ENCODE measurements at places on chromosomes 12 and 14.

GRCh38 chr12:2543801-2544200 lies 251.0 kb upstream of the FKBP4 start:
- no peak for DNase-seq

DNA sequence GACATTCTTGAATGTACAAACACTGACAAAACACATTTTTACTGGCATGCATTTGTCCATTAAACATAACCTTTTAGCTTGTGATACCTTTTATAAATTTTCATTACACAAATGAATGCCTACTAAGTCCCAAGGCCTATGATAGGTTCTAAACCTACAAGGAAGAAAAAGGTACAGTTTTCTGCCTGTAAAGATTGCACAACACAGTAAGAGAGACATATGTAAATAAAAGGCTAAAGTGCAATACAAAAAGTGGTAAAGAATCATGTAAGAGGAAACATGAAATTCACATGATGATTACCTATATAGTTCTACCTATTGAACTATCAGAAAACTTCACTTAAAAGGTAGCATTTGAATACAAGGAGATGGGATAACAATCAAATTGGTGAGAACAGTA lies 14.6 kb upstream of the ARID4A start:
- DNase-seq: no peak

DNA sequence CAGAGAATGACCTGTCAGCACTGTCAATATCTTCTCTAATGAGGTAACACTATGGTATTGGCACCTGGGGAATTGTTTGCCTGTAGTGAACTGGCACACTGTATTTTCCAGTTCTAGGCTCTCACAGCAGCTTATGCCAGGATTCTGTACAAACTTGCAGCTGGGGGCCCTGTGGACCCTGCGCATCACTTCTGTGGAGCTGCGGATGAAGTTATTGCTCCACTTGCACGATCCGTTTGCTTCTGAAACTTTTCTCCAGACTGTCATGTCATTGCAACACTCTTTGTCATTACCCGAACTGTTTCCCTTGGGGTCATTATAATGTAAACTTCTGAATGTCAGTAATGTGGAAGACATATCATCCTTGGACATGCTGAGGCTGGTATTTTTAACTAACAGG lies 3.9 kb downstream of the RNASE11 start:
- no peak for DNase-seq

- DNase-seq: no peak
Observed at GRCh38 chr12:107859367-107859766, 84.9 kb downstream of the ASCL4 start.

DNA sequence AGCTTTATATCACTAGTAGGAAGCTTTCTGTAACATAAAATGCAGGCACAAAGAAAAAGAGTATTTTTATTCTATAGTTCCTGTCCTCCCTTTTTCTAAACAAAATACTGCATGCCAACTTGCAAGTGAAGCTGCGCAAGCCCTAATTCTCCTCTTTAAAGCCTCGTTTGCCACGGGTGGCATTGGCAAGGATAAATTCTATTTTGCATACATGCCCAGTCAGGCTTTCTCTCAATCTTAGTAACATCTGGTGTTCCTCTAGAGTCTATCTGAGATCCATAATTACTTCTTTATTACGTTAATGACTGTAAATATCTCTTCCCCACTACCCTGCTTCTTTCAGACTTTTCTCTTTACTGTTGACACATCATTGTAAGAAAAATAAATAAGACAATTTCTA lies 97.1 kb upstream of the DAAM1 start:
- DNase-seq: no peak

DNA sequence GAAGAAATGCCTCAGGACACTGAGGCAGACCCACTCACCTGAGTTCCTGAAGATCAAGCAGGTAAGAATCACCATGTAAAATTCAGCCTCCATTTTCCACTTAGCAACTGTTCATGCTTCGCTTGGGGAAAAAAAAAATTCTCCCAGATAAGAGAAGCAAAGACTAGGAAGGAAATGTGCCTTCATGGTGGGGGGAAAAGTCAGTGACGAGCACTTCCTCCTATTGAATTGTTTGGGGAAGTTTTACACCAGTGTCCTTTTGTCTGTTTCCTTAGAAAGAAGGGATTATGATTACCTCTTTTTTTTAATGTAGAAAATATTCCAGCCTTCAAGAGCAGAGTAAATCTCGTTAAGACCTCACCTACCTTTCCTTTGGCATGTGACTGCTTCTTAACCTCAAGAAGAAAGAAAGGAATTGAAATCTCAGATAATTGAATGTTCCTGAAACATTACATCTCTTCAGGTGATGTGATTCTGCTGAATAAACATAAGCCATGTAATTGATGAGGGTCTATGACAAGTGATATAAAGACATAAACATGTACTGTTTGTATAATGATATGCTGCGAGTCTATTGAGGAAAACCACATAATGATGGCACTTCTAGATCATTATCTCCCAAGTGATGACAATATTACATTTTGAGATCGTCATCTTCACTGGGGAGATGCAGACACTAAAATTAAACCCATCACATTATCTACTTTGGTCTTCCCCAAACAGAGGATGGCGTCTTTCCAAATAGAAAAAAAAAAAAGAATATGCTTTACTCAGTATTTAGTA lies at the start of gene PTPRB:
Gene PTPRB, minus strand, starts transcription at position 127 of the 783 bp plus-strand sequence. Its CDS starts 34 bp downstream, at position 93.
- DNase-seq: peak; percentile 61

GRCh38 chr12:6279256-6279628 lies 31.2 kb upstream of the PLEKHG6 start:
- DNase-seq: no peak

DNA sequence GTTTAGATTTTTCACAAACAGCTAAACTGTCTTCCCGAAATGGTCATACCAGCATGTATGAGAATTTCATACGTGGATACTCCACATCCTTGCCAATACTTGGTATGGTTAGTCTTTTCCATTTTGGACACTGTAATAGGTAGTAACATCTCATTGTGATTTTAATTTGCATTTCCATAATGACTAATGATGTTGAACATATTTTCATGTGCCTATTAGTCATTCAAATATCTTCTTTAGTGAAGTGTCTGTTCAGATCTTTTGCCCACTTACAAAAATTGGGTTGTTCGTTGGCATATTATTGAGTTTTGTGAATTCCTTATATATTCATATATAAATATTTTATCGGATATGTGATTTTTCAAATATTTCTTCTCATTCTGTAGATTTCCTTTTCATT lies 78.0 kb upstream of the GNG2 start:
- DNase-seq: no peak

DNA sequence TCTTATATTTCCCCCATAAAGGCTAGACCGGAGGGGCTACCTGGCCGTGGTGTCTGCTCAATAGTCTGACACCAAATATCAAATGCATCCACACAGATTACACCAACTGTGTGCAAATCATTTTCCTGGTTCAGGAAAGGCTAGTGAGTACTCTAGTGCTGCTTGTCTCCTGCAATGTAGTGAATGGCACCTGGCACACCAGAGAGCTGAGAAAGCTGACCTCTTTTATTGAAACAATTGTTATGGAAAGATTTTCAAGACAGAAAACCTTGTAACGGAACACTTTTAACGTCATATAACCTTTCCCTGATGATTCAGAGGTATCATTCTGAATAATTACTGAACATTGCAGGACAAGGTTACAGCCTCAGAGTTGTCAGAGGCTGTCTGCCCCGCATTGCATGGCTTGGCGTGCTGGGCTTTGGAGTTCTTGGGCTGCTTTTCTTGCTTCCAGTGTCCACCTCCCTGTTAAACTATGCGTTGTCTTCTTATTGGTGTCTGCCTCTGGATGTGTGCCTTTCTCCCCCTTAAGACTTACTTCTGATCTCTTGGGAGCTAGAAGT lies 40.7 kb upstream of the HDAC7 start:
- DNase-seq: no peak

GRCh38 chr14:91339671-91340369 lies 77.8 kb downstream of the CCDC88C start:
- no peak for DNase-seq

DNA sequence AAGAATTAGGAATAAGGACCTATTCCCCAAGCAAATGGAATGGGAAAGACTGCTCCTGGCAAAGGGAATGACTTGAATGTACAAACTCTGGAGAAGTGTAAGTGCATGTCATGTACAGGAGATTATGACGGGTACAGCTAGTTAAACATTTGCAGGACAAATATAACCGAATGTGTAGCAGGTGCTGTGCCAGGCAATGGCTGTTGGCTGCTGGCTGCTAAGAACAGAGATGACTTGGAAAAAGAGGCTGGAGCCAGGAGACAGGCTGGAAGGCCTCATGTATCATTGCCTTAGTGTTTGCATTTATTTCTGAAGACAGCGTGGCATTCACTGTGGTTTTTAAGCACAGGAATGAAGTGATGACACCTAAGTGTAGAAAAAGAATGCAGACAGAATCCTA lies 136.8 kb downstream of the TTC8 start:
- no peak for DNase-seq

DNA sequence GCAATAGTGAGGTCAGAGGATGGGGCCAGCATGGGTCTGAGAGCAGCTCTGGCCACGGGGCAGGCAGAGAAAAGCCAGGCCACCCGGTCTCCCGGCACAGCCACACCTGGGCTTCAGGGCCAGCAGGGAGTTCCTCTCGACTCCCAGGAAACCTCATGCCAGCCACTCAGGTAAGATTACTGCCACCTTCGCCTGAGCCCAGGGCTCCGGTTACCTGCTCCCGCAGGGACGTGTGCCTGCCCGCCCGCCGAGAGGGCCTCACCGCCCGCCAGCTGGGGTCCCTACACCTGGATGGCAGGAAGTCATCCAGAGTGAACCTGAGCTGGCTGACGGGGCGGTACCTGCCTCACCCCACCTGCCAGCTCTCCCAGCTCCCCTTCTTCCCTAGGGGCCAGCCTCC lies 7.3 kb downstream of the JAG2 start:
- DNase-seq: peak; percentile 28

DNA sequence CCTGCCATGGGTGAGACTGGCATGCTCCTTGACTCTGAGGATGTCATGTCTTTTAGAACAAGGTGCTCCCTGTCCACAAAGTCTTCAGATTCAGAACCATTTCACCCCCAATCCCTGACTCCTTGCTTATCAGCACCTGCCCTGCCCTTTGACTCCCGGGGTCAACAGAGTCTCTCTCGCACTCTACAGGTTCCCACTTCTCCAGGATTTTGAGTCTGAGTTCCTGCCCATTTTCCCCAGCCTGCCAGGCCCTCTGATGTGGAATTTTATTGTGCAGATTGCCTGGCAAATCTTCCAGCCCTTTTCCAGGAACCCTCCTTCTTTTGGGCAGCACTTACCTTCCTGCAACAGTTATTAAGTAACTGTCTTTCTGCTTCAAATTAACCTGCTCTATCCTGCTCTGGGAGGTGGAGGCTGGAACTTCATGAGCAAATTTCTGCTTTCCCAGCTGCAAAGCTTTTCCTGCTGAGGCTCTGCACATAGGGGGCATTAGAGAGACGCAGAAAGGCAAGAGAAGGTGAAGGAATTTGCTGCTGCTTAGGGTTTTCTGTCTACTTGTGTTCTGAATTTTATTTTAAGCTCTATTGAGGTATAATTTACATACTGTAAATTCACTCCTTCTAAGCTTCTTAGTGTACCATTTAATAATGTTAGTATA lies 259.1 kb downstream of the PCNX1 start:
- DNase-seq: no peak

DNA sequence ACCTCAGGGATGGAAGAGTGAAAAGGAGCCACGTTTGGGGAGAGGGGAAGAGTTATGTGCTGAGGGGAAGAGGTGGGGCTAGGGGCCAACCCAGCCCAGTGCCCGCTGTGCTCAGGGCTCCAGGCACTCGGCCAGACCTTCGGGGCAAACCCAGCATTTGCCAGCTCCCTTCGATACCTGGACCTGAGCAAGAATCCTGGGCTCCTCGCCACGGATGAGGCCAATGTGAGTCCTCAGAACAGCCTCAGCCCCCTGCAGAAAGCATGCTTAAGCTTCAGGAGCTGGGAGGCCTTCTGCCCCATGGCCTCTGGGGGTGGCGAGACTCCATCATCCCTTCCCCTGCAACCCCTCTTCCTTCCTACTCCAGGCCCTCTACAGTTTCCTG lies 5.0 kb downstream of the CARMIL3 start:
- DNase-seq: no peak

DNA sequence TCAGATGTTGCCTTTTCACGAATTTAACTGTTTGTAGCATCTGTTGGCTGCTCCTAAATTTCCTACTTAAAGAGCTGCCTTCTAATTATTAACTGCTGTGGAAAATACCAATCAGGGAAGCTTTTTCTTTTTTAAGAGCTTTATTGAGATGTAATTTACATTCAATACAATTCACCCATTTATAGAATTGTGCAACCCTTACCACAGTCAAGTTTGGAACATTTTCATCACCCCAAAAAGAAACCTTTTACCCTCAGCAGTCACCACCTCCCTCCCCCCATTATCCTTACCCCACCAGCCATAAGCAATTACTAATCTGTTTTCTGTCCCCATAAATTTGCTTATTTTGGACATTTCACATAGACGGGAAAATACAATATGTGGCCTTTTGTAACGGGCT lies 1.4 kb downstream of the PCNX4 start:
- no peak for DNase-seq

- no peak for DNase-seq
Observed at GRCh38 chr14:57389646-57390036, 745 bp upstream of the NAA30 start.

- DNase-seq: no peak
Observed at GRCh38 chr12:111027431-111027830, 107.1 kb upstream of the MYL2 start.

GRCh38 chr14:64444984-64445845 lies 20.1 kb upstream of the AKAP5 start:
- DNase-seq: no peak

GRCh38 chr12:48814262-48815125 lies 3.8 kb upstream of the CACNB3 start:
- DNase-seq: peak; percentile 10

GRCh38 chr12:56565510-56566101 lies 44.0 kb downstream of the RBMS2 start:
- DNase-seq: peak; percentile 21

- no peak for DNase-seq
Observed at GRCh38 chr14:64721391-64721791, 17.2 kb downstream of the PLEKHG3 start.

- DNase-seq: no peak
Observed at GRCh38 chr12:116303929-116304328, 26.4 kb upstream of the MED13L start.

DNA sequence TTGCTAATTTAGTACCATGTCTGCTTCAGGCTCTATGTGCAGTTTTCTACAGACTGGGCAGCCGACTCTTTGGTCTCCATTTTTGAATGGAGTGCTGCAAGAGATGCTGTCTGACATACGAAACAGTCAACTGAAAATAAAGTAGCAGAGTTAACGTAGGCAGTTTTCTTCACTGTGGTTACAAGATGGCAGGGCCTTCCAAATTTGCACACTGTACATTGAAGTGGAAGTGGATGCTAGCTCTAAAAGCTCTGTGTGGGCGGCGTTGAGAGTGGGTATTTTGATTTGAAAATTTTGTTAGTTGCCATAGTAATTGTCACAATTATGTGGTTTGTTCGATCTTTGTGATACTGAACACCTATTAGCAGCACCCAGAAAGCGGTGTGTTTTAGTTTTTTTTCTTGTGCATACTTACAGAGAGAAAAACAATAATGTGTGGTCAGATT lies 154.9 kb upstream of the ATP2B1 start:
- DNase-seq: no peak

- DNase-seq: no peak
Observed at GRCh38 chr12:97714107-97714563, 251.5 kb downstream of the RMST start.
